CMK (cell line): ENCODE measurements at places on chromosomes 2 and 18.

GRCh38 chr2:26401739-26402541, at the start of gene DRC1:
Gene DRC1 (plus strand): TSS chr2:26401920. CDS start chr2:26401990, 70 bp downstream.
- DNase-seq: no peak

- peak; percentile 71 for DNase-seq
Measured at GRCh38 chr18:75656035-75656434, 228.5 kb upstream of the SMIM21 start.

GRCh38 chr2:159759577-159759976, 38.4 kb downstream of the CD302 start:
- DNase-seq: no peak

DNA sequence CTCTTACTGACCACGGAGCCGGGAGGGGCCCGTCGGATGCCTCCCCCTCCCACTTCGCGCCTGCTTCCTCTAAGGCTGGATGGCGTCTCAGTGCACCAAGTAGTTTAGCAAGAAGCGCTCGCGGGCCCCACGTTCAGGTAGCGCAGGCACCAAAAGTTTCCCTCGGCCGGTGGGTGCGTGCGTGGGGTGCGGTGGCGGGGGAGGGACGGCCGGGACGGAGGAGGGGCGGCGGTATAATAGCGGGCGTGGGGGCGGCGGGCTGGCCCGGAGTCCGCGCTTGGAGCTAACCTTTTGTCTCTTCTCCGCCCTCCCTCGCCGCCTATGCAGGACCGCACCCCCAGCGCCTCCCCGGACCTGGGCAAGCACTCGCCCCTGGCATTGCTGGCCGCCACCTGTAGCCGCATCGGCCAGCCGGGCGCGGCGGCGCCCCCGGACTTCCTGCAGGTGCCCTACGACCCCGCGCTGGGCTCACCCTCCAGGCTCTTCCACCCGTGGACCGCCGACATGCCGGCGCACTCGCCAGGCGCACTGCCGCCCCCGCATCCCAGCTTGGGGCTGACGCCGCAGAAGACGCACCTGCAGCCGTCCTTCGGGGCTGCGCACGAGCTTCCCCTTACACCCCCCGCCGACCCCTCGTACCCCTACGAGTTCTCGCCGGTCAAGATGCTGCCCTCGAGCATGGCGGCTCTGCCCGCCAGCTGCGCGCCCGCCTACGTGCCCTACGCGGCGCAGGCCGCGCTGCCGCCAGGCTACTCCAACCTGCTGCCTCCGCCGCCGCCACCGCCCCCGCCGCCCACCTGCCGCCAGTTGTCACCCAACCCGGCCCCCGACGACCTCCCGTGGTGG, 1.0 kb downstream of the SP5 start:
- no peak for DNase-seq

DNA sequence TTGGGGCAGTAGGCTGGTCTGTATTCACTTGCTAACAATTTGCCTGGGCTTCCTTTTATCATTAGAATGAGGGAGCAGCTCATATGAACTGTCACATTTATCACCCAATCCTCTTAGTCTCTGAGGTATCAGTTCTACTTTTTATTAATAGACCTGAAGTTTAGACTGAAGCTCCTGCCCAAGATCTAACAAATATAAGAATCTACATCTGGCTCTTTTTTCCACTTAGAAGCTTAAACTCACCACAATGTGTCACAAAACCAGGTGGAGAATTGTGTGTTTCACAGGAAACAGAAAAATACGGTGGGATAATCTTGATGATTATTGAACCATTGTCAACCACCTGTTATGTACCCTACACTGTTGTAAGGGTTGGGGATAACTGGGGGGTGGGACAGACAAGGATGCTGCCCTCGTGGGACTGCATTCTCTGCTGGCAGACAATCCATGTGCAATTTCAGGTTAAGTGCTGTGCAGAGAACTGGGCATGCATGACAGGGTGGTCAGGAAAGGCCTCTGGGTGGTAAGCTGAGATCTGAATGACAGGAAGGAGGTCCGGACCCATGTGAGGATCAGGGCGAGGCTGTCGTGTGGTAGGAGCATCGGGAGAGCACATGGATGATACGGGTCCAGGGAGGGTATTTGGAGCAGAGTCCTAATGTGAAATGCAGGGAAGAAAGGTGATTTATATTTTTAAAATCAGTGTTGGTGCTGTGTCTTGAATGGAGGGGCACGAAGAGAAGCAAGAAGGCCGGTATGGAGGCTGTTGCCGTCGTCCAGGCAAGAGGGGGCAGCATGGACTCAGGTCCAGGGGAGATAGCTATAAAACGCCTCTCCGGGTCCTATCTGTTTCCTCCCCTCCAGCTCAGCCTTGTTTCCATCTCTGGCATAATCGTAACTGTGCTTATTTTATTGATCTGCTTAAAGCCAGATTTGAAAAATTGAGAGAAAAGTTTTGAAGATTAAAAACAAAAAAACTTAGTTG, 17.6 kb downstream of the MYL12B start:
- DNase-seq: no peak

DNA sequence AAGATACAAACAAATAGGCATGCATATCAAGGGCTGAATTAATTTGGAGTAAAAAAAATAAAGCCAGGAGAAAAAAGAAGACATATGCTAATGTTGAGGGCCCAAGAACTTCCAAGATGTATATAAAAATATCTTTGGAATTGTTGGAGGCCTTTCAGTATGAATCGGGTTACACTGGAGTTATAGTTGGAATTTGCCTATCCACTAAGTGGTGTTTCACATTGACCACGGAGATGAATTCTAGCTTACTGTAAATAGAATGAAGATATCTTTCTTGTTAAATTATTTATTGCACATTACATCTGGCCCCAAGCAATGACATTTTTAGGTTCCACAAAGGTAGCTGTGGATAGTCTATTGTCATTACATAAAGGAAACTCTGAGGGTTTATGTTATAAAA, 38.5 kb upstream of the TRIB2 start:
- DNase-seq: no peak

- no peak for DNase-seq
Measured at GRCh38 chr18:39675906-39676305, 2110.3 kb upstream of the CELF4 start.

GRCh38 chr2:122885436-122885835, 1130.0 kb downstream of the TSN start:
- DNase-seq: no peak

DNA sequence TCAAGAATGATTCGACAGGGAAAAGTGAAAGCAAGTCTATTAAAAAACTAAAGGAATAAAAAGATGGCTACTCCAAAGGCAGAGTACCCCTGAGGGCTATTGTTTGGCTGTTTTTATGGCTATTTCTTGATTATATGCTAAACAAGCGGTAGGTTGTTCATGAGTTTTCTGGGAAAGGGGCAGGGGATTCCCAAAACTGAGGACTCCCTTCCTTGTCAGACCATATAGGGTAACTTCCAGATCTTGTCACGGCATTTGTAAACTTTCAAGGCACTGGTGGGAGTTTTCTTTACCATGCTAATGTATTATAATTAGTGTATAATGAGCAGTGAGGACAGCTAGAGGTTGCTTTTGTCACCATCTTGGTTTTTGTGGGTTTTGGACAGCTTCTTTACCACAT, 474.9 kb upstream of the MC4R start:
- no peak for DNase-seq

GRCh38 chr2:38095996-38096861, 20.3 kb upstream of the CYP1B1 start:
- DNase-seq: no peak

- no peak for DNase-seq
Measured at GRCh38 chr2:65367524-65367923, 64.9 kb downstream of the SPRED2 start.

GRCh38 chr18:56217406-56217805, 421.0 kb downstream of the TXNL1 start:
- no peak for DNase-seq

DNA sequence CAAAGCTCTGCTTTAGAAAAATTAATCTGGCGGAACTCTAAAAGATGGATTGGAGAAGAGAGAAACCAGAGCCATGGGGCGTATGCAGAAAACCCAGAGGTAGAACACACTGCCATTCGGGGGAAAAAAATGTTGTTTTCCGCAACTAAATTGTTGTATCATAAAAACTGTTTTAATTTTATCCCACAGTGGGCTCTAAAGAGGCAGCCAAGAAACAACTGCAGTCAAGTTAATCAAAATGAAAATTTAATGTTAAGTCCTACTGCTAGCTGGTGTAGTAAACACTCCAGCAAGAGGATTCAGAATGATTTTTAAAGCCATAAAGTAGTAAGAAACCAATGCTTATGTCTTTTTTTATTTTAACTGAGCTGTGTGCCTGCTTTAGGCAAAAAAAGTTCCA, 69.1 kb downstream of the GAREM1 start:
- no peak for DNase-seq

DNA sequence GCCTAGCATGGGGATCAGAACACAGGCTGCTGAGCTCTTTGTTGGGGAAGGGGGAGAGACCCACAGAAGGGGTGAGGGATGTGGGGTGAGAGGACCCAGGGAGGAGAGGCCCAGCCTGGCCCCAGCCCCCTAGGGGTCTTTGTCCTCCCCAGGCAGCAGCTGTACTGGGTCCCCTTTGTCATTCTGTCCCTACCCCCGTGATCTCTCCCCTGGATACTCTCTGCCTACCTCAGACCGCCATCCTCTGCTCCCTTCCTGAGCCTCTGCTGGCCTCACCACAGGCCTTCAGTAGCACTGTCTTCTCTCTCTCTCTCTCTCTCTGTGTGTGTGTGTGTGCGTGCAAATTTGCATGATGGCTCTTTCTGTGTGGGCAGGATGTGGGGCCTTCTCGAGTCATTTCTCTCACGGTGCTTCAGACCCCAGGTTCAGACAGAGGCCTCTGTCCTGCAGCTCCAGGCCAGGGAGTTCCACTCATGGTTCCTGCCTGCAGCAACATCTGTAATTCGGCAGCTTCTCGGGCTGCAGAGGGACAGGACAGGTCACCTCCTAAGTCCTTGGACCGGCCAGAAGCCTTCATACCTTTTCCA, 1.4 kb downstream of the PSD4 start:
- no peak for DNase-seq

- DNase-seq: no peak
Measured at GRCh38 chr2:44269831-44270230, 5.4 kb upstream of the SLC3A1 start.

DNA sequence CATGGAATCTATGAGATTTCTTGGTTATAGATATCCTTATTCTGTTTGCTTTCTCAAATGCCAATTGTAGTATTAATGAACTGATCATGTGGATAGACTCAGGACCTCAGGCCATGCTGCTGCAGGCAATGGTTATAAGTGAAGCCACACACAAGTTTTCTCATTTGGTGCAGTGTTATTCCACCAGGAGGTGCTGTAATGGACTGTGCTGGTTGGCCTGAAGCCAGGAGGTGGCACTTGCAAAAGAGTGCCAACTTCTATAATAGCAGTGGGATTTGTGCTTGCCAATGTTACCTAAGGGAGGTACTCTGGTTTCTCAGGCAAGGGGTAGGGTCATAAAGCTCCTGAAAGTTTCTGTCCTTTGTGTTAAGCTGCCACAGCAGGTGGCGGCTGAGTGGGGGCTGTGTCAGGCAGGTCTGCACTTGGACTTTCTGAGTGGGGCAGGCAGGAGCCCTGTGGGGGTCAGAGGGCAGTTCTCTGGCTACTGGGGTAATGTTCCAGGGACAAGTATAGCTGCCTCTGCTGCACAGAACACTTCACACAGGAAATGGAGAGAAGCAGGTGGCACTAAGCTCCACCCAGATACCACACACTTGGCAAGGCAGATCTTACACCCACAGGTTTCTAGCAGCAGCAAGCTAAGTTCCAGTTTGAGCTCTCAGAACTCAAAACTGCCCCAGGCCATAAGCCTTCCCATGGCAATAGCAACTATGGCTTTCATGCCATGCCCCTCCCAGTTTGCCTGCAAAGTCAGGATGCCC, 352.6 kb upstream of the CWC22 start:
- DNase-seq: no peak

DNA sequence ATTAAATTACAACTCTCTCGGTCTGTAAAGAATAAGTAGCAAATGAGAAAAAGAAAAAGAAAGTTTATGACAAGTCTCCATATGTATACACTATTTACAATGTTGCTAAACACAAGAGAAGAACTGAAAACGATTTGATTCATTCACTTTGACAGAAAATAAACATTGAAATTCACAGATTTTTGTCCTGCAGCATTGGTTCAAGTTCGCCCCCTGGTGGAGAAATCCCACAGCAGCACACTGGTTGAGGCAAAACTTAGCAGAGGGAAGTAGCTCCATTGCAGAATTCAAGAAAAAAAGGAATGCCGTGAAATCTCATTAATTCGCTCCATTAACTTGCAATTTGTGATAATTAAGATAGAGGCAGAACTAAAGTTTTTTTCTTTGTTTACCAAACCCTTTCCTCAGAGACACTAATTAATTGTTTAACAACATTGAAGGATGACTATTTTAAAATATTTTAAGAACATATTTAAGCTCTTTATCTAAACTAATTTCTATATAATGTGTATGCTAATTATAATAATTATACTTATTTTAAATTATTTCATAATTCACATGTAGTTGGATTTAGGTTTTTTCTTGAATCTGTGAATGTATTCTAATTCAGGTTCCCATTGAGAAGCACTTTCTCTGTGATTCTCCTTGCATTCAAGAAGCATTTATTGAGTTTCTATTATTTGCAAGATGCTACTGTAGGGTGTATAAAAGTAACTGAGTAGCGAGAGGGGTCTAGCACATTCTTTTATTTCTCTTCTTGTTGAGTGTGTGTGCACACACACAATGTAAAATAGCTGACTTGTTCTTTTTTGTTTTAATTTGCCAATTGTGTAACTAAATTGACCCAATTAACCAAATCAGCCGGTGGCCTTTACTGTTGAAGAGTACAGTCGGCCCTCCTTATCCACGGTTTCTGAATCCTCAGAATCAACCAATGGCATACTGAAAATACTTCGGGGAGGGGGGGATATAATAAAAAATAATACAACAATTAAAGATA, 74.1 kb downstream of the COL4A3 start:
- DNase-seq: peak; percentile 31

DNA sequence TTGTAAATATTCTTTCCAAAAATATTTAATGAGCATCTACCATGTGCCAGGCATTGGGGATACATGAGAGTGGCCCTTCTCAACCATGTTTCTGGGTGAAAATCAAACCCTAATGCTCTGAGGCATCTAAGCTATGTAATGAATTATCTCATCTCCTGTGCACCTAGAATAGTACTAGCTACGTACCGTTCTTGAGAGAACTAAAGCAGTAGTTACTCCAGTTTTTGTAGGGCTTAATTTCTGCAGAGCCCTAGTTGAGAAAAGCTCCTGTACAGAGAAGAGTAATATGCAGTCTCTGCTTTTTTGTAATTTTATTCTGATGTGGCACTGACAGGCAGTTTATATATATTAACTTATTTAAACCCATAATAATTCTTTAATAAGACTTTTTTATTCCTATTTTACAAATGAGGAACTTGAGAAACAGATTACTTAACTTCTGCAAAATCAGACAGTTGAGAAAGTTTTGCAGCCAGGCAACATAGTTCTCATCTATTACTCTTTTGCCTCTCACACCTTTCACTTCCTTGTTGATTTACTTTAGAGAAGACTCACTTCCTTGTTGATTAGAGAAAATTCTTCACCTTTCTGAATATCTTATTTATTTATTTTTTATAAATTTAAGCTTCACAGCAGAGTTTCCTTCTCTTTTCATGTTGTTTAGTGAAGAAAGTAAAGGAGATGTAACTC, 3.1 kb downstream of the SPOPL start:
- DNase-seq: no peak
